Stimulated activated CD8-positive, alpha-beta memory T cell treated with anti-CD3 and anti-CD28 coated beads, Interleukin-15, amount 100 ng/mL, for 24 hours (primary cell): ENCODE measurements at places on chromosomes 1 and 21.
A peak's percentile ranks its signal among the peaks of the same experiment; 100 is the strongest.

DNA sequence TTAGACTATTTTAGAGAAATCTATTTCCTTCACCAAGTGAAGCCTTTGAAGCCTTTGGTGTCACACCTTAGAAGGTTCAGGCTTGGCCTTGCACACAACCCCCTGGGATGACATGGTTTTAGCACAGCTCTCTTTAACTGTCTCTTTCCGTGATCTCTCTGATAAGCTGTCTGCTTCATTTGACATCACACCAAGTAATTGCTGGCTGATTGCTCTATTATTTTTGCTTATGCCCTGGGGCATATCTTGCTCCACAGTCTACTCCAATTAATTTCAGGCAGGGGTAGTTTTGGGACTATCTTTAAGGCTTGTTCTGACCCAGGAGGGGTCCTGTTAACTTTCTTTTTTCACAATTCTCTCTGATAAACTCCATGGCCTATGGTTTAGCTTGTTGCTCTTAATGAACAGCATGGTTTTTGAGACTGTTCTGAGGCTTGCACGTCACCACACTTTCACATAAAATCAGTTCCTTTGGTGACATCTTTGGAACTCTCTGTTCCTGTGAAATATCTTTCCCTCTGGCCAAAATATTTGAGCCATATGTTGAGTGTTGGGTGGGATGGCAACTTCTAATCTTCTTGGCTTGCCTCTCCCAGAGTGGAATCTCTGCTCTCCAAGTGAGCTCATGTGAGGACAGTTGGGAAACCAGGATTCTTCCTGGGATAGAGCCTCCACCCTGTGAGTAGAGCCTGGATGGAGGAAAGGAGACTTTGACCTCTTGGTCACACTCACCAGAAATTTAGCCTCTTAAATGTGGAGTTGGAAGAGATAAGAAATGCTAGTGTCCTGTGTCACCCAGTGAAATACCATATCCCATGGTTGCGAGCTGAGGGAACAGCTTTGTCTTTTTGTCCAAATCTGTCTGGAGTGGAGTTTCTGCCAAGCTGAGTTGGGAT, 63.6 kb downstream of the MAP3K21 start:
- no peak for DNase-seq

DNA sequence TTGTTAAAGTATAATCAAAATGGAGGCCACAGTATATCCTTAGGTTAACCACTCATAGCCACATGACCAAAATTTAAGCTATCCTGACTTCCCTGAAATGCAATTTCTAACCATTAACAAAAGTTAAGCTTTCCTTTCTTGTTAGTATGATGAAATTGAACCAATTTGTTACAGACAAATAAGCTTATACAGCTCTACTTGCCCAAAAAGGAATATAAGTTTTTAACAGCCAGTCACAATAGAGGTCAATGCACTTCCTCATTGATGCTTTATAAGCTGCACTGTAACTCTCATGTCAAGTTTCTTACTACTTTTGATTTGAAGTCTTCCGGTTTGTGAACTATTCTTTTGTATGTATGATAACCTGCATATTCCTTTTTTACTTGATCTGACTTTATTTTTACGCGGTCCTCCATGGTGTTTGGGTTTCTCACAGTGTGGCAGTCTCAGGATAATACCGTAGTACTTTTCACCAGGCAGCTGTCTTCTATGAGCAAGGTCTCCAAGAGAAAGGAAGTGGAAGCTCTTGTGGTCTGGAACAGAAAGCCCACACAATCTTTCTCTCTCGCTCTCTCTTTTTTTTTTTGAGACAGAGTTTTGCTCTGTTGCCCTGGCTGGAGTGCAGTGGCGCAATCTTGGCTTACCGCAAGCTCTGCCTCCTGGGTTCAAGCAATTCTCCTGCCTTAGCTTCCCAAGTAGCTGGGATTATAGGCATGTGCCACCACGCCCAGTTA, 331.6 kb downstream of the SRGAP2C start:
- no peak for DNase-seq

GRCh38 chr1:221437171-221437570, 304.7 kb downstream of the DUSP10 start:
- DNase-seq = no peak

- no peak for DNase-seq
Measured at GRCh38 chr1:50257940-50258685, 149.4 kb downstream of the ELAVL4 start.

DNA sequence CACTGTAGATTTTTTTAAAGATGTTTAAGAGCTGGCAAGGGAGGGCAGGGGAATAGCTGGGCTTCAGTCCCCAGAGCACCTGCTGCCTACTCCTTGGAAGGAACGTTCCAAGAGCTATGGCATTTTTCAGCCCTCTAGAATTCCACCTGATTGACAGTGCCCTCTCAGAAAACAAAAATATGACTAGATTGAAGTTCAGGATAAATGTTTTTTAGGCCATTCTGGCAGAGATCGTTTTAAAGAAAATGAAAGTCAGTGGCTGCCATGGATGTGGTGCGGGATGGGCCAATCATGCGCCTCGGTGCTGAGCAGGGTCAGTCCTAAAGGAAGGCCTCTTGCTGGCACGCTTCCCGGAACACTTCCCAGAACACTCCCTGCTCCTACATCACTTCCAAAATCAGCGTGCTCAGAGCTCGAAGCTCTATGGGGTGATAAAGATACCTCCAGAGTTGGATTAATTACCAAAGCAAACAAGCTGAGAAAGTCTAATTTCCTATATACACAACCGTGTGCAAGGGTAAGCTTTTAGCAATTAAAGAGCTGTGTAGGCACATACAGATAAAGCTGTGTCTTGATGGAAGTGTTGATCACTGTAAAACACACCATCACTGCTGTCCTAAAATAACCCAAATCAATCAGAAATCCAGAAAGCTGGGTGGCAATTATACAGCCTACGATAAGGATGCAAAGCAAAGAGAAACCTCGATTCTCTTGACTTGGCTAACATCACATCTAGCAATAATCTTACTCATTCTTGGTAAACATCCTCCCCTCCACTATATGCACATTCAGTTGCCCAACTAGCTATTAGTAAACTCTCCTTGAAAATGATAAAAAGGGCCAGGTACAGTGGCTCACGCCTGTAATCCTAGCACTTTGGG, 34.6 kb downstream of the TGFBR3 start:
- no peak for DNase-seq

DNA sequence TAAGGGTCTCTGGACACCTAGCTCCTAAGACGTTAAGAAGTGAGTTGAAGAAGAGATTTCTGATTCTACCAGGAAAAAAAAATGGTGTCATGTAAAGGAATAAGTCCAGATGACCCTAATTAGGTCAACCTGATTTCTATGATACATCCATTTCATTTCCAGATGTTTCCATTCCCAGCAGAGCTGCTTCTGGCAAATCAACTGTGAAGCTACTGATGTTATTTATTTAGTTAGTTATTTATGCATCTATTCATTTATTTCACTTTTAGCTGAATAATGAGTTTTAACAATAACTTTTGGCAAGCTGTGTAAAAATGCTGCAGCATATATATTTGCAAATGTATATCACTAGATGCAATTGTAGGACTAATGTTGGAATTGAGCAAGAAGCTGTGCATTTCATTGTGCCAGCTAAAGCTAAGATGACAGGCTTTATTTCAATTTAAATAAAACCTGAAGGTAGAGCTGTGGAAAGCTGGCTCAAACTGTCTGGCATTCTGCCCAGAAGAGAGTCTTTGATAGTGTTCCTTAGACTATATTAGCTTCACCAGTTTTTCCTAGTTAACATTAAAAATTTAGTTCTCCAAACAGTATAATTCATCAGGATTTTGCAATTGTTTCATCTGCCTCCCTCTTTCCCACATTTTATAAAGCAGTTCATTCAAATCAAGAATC, 1164.4 kb upstream of the ADGRL4 start:
- DNase-seq = no peak

- DNase-seq = no peak
Measured at GRCh38 chr1:53093778-53094532, 31.9 kb downstream of the PODN start.

- DNase-seq = no peak
Measured at GRCh38 chr21:33035147-33035546, 9.4 kb downstream of the OLIG2 start.

GRCh38 chr1:46302641-46303037, 777 bp downstream of the LRRC41 start:
- peak; percentile 5 for DNase-seq

DNA sequence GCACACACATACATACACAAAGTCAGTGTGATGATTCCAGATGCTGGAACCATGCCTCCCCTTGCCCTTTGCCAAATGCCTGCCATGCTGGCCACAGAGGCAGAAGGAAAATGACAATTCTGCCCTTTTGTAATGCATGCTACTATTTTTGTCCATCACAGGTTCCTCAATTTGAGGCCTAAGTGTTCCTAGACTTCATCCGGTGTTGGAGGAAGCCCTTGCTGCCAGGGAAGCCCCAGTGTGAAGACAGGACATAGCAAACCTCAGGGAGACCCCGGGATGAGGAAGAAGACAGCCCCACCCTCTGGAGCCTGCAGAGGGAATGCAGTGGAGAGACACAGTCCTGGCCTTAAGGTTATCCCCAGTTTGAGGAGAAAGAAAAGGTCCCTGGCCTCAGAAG, 14.4 kb downstream of the PRR9 start:
- no peak for DNase-seq

DNA sequence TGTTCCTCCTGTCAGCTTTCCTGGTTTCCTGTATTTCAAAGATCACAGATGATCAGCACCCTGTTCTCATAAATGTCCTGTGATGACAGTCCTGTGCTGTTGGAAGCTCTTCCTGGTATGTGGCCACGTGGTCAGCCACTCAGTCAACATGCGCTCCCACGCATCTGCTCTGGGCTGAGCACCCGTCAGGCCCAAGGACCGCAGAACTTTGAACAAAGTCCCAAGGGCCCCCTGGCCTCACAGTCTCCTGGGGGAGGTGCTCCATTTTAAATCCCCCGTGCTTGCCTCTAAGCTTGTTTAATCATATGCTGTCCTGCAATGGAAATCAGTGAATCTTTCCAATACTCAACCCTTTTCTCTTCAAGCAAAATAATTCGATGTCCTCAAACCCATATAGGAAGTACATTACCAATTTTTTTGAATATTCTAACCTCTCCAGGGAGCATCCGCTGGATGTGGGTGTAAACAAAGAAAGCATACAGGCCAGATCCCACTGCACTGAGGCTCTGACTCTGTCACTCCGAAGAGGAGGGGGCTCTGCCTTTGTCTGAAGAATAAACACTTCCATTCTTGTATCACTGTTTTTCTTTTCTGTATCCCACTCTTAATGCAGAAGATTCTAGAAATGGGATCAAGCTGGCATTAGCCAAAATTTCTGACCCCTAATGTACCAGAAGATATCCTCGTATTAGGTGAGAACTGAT, 250.3 kb downstream of the SDCCAG8 start:
- DNase-seq = no peak

- DNase-seq = no peak
Measured at GRCh38 chr1:17313530-17314309, 5.7 kb downstream of the PADI4 start.

DNA sequence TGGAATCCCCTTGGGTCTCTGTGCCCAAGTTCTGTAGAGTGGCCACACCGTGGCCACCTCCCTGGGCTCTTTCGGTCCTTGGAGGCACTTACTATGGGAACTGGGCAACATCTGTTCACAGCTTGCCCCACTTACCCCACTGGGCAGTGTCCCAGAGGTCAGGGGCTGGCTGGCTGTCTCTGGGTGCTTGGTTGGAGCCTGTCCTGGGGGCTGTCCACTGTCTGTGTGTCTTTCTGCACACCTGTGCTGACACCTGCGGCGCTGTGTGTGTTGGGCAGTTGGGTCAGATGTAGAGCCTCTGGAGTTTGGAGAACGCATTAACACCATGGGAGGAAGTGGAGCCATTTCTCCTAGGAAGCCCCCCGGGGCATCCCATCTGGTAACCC, 1.3 kb upstream of the TMEM54 start:
- no peak for DNase-seq

GRCh38 chr21:38048167-38048566, 131.9 kb upstream of the KCNJ6 start:
- DNase-seq = no peak

DNA sequence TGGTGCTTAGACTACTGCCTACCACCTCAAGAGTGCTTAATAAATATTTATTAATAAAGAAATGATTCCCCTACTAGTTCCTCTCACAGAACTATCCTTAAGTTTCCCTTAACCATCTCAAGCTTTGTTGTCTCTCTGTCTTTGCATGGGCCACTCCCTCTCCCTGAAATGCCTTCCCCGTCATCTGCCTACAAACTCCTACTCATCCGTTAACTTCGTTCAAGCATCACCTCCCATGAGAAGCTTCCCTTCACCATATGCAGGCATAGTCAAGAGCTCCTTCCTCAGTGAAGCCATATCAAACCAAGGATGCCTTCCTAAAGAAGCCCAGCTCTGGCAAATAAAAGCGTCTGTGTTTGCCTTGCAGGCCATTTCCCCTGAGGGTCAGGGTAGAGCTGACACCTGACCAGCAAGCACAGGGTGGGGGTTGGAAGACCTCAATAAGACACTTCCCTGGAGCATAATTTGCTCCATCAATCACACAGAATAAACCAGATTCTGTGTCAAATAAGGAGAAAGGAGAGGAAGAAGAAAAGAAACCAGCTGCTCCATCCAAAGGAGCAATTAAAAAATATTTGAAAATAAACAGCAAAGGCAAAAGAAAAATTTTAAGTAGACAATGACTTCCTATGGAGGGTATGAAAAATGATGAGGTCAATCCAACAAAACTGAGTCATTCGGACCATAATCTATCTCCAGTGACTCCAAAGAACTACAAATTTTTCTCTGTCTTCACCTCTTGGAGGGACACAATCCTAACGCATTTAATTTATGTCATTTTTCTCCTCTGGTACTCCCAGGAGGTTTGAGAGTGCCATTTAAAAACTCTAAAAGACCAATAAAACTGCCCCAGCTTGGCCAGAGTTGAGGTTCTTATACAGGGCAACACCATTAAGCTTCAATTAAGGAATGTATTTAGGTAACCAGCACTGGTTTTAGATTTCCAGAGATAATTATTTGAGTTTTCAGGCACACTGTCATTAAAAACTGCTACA, 303.6 kb downstream of the KCNH1 start:
- DNase-seq = no peak

DNA sequence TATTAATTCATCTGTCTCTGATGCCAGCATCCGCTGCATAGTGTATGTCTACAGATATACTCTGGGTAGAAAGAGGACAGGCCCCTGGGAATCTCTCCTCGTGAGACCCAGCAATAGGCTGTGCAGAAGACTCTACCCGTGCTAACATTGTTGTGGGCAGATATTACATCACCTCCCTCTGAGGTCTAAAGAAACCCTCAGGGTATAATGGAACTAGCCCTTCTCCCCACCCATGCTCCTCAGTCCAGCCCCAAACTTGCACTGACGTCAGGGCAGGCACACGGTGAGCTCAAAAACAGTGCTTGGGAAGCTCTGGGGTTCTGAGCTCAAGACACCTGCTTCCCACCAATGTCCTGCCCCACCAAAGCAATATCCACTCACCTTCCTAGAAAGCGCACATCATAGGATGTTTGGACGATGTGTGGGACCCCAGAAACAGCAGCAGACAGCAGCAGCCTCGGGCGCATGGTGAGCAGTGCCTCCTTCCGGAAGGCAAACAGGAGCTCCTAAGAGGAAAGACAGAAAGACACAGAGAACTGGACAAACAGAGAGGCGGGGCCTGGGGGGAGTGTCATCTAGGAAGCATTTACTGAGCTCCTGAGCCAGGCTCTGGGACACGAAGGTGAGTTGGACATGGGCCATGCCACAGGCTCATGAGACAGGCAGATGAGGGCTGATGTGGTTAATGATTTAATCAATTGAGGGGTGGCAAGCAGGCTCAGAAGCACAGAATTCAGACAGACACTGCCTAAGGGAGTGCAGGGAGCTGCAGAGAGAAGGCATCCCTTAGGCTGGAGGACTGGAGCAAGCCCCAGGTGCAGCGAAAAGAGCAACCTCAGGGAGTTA, 4.8 kb downstream of the OVGP1 start:
- no peak for DNase-seq
